ENCODE measurements at places on chromosomes 13 and 19. TPM values are rescaled to one million over a fixed set of nuclear protein-coding genes. Genes with fewer than 3 reads are reported as not detected.
A peak's percentile ranks its signal among the peaks of the same experiment; 100 is the strongest.

GRCh38 chr19:8550070-8550469, 27.2 kb downstream of the MYO1F start:
- no peak for DNase-seq

GRCh38 chr13:50224534-50224933, 209.3 kb downstream of the KCNRG start:
- DNase-seq: no peak

- no peak for DNase-seq
Measured at GRCh38 chr19:1037621-1038064, 2.3 kb upstream of the ABCA7 start.

- no peak for DNase-seq
Measured at GRCh38 chr13:103386341-103386740, 320.1 kb upstream of the SLC10A2 start.

GRCh38 chr19:3075605-3076431, 13.5 kb upstream of the TLE5 start:
- DNase-seq: peak; percentile 71

DNA sequence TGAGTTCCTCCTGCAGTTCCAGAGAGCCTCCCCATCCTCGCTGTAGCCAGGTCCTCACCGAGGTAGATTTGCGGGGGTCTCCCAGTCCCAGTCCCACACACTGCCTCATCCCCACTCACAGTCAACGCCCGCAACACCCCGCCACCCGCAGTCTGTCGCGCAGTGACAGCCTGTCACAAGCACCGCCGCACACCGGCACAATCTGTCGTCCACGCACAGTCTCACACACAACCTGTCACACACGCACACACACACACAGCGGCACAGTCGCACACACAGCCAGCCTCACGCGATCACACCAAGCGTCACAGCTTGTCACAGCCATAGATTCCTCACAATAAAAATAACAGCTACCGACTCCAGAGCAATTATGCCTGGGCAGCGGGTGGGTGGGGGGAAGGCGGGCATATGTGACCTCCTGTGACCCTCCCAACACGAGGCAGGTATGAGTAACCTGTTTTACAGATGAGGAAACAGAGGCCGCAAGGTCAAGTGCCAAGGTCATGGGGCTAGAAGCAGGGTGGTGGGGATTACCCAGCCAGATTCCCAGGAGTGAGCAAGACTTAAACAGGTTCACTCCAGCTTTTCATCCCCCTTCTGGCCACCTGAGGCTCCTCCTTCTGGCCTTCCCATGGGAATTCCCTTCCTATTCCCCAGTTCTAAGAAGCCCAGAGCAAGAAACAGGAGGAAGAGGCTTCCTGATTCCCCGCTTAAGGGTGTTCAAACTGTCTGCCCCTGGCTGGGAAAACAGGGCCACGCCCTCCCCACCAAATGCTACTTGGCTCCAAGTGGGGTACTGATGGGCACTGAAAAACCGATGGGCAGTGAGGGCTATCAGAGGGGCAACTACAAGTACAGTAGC, 13.9 kb downstream of the NFIX start:
- DNase-seq: no peak

DNA sequence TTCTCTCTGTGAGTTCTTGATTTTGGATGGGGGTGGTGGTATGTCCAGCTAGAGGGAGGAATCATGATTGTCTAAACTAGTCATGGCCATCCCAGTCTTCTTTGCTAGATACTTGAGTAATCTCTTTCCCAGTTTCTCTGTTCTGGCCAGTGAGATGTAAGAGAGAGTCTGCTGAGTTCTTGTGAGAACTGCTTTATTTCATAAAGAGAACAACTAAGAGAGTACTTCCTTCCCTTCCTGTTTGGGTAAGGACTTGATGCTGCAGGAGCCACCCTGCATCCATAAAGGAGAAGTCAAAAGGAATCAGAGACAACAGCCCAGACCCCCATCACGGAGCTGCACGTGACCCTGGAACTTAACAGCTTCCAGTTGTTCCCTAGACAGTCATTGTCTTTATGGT, 3.0 kb upstream of the RASL11A start:
- DNase-seq: no peak

DNA sequence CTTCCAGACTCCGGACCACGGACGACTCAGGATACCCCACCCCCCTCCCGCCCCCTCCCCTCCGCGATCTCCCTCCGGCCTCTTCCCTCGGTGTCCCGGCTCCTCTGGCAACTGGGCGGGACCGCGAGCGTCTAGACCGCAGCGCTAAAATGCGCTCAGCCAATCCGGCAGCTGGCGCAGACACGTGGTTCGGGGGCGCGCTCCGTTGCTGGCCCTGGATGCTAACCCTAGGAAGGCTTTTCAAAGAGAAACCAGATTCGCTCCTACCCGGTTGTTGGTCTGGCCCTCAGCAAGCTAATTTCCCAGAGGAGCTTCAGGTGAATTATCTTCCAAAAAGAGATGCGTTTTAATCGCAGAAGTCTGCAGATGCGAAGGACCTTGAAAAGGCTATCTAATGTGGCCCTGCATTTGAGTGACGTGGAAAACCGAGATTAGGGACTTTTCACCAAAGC, at the start of gene DZIP1:
Gene DZIP1, minus strand, starts transcription at position 106 of the 452 bp plus-strand sequence. CDS start 2,677 bp downstream, outside the sequence.
- DNase-seq: peak; percentile 87

The TRIM13 gene
- total RNA-seq: 43.1 TPM

The ZNF665 gene
- 1.1 TPM for total RNA-seq

The MUC16 gene
- total RNA-seq: not detected

The ZNF865 gene
- total RNA-seq: 14.6 TPM

DNA sequence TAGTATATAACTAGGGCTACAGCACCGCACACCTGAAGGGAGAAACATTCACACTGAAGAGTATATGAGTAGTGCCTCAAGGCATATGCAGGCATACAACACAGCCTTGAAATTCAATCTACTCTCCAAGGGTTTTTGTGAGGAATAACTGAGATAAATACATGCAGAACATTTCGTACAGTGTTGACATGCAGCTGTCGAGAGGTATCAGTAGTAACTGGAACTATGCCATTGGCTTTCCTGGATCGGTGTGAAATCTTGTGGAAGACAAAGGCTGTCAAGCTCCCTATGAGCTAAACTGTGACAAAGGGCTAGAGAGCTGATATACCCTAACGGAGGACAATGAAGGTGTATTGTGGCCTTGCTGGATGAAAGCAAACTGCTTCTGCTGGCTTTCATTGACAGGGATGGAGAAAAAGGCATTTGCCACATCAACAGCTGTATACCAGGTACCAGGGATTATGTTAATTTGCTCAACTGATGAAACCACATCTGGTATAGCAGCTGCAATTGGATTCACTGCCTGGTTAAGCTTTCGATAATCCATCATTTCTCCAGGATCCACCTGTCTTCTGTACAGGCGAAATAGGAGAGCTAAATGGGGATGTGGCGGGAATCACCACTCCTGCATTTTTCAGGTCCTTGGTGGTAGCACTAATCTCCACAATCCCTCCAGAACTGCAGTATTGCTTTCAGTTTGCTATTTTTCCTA, 16.3 kb downstream of the MTRF1 start:
- DNase-seq: no peak

DNA sequence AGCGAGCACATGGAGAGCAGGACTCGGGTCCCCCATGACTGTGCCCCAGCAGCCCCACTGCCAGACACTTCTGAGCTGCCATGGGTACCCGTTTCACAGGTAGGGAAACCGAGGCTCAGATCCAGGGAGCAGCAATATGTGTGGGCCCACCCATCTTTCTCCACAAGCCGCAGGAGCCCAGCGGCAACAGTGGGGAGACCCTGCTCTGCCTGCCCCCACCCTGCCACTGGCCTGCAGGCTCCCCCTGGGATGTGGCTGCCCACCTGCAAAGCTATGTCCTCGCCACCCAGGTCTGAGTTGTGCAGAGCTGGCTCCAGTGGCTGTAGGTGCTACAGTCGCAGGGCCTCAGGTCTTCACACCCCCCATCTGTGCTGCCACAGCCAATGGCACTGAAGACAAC, 50.6 kb upstream of the C1QTNF9B start:
- DNase-seq: no peak

- no peak for DNase-seq
Measured at GRCh38 chr19:56980906-56981305, 138.9 kb upstream of the USP29 start.

DNA sequence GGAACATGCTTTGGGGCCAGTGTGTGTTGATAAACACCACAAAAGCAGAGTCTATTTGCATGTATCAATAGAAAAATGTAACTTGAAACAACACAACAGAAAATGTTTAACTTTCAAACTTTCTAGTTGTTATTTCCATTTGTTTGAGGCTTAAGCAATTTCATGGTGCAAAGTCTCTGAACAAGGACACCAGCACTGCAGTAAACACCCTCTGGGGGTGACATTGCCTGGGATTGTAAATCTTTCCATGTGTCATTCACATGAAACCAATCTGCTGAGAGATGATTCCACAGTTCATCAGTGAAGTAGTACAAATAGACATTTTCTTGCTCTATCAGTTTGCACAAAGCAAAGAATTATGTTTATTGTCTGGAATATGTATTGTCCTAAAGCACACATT, 124.5 kb downstream of the ITGBL1 start:
- DNase-seq: no peak

GRCh38 chr13:95813139-95813538, 136.2 kb downstream of the DNAJC3 start:
- DNase-seq: no peak

DNA sequence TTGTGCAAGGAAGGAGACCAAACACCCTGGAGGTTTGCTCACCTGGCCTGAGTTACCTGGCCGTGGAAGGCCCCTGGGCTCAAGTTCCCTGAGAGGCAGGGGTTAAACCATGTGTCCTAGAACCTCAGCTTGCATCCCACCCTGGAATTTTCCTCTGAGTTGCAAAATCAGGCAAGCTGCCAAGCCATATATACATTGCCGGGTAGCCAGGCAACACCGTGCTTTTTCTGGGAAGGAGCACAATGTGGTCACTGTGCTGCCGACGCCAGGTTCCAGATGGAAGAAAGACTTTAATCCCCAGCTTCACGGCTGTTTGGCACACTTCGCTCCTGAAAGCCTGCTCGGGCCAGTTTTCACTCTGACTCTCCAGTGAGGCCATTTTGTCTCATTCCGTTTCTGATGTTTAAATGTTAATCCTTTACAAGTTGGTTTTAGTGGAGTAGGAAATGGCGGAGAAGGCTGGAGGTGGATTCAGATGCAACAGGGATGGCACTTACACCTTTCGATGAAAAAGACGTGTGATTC, 60.1 kb upstream of the PEG3 start:
- no peak for DNase-seq

The TMEM238 gene
- total RNA-seq: 1.3 TPM

- no peak for DNase-seq
Measured at GRCh38 chr13:39876258-39876657, 220.8 kb downstream of the COG6 start.

- DNase-seq: no peak
Measured at GRCh38 chr19:34508540-34508939, 27.0 kb downstream of the WTIP start.

DNA sequence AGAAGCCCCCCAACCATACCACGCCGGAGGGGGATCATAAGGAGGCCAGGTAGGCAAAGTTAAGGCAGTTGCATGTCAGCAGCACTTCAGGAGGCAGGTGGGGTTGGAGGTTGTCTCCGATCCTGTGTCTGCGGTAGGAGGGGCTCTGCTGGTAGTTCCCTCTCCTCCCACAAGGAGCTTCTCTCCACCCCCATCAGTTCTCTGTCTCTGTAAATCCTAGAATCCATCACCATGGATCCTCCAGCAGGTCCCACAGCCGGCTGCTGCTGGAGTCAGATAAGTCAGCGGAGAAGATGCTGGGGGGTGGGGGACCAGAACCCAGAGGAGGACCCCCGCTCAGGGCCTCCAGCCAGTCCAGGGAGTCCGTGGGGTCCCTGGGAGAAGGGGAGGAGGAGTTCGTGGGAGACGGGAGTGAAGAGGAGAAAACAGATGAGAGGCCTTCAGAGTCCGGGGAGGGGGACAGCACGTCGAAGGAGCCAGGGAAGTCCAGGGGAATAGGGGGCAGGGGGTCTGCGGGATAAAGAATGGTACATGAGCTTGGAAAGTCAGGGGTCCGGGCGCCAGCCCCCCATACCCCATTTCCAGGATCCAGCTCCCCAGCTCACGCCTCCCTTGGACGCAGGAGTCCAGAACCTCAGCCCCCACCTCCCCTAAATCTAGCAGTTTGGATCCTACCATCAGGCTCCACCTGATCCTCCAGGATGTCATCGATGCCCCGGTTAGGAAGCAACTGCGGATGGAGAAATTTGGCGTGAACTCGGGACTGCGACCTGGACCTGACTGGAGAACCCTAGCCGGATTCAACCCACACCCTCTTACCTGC, 6.3 kb downstream of the MAMSTR start:
- DNase-seq: peak; percentile 38

GRCh38 chr19:39180749-39181148, 16.0 kb upstream of the NCCRP1 start:
- no peak for DNase-seq

The CELF5 gene
- total RNA-seq: 12.5 TPM

DNA sequence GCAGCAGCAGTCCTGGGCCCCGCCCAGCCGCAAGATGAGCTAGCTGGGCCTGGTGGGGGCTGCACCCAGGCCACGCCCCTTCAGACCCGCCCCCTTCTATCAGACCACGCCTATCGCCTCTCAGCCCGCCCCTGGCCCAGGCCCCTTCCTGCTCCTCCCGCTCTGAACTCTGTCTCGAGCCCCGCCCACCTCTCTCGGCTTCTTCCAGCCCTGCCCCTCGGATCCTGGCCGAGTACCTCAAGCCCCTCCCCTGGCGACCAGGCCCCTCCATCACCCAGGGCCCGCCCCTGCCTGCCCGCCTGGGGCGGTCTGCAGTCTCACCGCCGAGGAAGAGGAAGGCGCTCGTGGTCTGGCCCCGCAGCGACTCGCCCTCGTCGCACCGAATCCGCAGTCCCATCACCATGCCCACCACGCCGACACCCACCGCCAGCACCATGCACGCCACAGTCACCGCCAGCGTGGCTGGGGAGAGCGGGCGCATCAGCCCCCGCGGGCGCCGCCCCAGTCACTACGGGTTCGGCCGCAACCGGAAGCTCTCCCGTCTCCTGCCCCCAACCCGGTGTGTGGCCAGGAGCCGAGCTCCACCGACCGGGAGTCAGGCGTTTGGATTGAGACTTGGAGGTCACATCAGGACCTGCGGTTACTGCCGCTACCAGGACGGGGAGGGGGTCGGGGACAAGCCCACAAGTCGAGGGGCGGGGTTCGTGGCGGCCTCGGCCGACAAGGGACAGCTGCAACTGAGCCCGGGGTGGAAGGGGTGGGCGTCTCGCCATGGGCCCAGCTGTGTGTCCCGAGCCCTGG, 1.0 kb downstream of the CLDND2 start:
- DNase-seq: peak; percentile 99

DNA sequence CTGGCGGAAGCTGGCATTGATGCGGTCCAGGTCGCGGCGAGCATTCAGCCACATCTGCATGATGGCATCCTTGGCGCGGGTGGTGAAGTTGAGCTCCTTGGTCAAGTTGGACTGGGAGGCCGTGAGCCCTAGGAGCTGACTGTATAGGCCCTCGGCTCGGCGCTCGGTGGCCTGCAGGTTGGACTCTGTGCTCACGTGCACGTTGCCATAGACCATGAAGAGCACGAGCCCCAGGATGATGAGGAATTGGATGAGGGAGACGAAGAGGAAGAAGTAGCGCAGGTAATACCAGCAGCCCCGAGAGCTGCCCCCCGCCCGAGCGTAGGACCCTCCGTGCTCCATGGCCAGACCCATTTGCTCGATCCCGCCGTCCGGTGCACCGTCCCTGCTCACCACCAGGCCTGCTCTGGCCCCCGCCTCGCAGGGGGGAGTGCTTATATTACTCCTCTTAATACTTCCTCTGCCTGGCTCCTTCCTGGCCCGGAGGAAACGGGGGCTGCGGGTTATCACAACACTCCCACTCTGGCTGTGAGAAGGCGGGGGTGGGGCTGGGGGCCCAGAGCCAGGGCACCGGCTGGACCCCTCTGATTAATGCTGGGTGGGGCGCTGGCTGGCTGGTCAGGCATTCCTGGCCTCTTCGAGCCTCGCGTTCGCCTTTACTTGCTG, at the start of gene PLVAP:
Gene PLVAP, minus strand, starts transcription at position 408 of the 666 bp plus-strand sequence. Its CDS starts 54 bp downstream, at position 354.
- DNase-seq: no peak
